Fibroblast of skin of right quadriceps (primary cell): ENCODE measurements at places on chromosomes 6 and 20.
A peak's percentile ranks its signal among the peaks of the same experiment; 100 is the strongest.

DNA sequence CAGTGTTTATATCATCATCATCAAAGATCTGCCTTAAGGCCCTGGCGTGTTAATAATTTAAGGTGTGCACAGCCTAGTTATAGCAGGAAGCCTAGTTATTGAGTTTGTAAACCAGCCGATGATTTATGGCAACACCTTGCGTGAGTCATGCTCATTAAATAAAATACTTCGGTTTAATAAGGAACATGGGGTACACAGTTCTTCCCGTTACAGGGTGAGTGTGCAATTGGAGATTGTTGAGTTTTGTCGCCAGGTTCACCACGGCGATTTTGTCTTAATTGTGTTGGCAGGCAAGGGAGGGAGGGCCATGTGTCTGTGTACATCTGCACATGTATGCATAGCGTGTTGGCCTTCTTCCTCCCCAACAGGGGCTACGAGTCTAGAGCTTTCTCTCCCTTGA, 104.0 kb downstream of the TFAP2A start:
- DNase-seq: no peak

GRCh38 chr6:23533311-23533710, 592.7 kb upstream of the NRSN1 start:
- no peak for DNase-seq

DNA sequence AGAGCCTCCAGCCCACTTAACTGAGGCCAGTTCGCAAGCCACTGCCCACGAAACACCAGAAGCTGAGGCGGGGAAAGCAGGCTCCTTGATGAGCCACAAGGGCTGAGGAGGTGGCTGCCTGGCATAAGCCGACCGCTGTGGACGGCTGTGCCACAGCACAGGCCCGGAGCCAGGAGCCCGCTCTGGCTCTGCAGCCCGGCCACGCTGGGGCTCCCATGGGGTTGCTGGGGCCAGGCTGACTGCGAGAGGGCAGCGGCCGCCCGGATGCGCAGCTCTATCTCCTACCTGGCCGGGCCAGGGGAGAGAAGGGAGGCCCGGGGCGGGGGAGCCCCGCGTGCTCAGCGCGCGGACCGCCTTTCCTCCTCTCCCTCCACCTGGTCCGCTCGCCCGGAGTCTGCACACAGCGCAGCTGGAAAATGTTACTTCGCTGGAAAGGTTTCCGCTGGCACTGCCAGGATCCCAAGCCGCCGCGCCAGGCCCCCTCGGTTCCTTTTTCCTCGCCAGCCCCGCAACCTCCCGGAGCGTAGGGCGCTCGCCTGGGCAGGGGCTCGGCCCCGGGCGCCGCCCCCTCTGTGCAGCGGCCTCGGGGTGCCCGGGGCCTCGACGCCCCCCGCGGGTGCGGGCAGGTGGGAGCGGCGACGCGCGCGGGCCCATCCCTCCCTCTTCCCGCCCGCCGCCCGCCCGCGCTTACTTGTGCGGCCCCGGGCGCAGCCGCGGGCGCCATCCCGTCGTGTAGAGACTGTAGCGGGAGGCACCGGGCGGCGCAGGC, 657 bp downstream of the EMILIN3 start:
- DNase-seq: no peak

DNA sequence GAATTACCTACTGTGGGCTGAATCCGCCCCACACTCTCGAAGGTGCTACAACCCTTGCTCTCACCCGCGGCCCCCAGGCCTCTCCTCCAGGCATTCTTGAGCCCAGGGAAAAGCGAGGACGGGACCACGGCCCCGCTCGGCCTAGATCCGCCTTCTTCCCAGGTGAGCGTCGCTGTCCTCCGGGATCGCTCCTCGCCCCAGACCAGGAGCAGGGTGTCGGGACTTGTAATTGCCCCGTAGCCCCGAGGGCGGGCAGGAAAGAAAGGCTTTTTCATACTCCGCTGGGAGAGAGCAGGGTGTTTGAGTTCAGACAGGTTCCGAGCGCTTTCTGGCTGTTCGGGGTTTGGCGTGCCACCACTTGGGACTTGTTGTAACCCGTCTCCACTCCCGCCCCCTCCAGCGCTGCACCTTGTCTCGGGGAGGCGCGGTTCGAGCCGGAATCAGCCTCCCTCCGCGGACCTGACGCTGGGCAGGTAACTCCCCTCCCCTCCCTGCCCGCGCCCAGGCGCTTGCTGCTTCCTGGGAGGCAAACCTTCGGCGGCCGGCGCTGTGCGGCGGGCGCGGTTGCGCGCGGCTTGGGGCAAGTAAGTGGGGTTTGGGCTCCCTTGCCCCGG, at the start of gene FAM83B:
TSS of gene FAM83B (plus strand) at position 529 of the 614 bp plus-strand sequence. CDS start 23,476 bp downstream, outside the sequence.
- DNase-seq: no peak

DNA sequence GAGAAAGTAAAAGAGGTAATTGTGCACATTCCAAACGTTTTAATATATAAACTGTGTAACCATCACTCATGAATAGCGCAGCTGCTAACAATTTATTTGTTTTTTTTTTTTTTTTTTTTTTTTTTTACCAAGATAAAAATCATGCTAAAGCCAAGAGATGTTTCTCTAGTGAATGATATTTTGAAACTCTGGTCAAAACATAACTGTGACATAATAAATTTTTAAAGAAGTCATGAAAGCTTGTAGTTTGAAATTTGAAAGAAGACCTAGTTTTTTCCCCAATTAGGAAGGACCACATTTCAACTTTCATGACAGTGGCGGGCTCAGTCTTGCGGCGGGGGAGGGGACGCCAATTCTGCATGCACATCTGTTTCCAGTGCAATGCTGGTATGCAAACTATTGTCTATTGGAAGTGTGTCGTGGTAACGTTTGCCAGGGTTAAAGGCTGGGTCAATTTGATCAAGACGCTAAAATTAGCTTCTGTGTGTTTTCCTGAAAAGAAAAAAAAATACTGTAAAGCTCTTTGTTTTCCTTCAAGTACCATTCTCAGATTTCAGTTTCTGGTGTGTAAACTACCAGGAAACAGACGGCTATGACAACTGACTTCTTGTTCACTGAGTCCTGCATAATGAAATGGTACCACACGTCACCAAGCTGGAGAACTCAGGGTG, 211.9 kb downstream of the FOXC1 start:
- peak; percentile 86 for DNase-seq

- DNase-seq: peak; percentile 46
Measured at GRCh38 chr6:72175916-72176315, 289.6 kb downstream of the RIMS1 start.

DNA sequence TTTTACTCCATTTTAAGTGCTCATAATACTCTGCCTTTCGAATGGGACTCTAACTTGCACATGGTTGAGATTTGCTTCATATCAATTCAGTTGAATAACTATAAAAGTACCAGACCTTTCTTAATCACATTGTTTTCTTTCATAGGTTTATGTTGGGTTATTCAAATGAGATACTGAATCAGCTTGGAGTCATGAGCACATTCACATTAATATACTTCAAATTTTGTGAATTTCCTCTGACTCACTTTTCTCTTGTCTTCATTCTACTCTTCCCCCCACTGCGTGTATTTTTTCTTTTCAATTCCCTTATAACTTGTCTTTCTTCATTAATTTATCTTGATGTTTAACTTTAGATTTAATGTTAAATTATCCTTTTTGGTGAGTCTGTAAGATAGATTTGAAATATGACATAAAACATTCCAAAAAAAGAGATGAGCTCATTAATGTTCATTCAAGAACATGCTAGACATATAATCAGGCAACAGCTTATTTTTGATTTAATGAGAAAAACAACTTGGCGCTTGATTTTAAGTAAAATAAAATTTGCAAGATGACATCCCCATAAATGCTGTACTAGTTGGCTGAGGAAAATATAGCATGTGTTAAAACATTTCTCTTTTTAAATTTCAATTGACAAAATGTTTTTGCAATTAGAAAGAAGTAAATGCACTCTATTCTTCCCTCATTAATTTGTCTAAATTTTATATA, 736.0 kb downstream of the CD109 start:
- peak; percentile 37 for DNase-seq

- peak; percentile 41 for DNase-seq
Measured at GRCh38 chr6:89675949-89676748, 37.6 kb upstream of the LYRM2 start.

DNA sequence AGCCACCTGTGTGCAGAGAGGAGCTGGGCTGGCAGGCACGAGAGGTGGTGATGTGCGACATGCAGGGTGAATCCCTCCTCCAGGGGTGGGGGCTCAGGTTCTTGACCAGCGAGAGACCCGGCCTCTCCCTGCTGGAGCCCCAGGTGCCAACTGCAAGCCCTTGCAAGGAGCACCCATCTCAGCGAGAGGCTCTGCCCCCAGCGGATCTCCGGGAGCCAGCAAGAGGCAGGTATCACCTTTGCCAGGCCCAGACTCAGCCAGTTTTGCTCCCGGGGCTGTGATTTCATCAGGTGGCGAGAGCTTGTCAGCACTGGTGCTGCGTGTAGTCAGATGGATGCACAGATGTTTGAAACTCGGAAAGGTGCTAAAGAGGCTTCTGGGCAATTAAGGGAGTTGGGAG, 87.7 kb downstream of the TFAP2C start:
- DNase-seq: no peak

GRCh38 chr6:106163446-106163965, 77.4 kb downstream of the PRDM1 start:
- peak; percentile 70 for DNase-seq

GRCh38 chr6:136290410-136291010, 864 bp upstream of the BCLAF1 start:
- peak; percentile 89 for DNase-seq

DNA sequence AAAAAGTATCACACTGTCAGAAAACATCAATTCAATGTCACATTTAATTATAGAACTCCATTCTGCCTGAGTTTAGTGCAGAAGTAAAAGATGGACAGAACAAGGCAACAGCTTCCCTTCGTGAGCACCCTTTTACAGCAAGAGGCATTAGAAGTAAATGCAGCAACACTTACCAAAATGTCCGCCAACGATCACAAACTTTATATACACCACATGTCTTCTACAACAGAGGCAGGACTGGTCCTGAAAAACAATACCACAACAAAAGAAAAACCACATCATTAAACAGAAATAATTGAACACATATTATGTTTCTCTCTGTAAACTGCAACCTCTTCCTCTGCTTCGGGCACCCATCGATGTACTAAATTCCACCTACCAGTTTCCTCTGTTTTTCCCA, 92.9 kb downstream of the FYN start:
- no peak for DNase-seq

DNA sequence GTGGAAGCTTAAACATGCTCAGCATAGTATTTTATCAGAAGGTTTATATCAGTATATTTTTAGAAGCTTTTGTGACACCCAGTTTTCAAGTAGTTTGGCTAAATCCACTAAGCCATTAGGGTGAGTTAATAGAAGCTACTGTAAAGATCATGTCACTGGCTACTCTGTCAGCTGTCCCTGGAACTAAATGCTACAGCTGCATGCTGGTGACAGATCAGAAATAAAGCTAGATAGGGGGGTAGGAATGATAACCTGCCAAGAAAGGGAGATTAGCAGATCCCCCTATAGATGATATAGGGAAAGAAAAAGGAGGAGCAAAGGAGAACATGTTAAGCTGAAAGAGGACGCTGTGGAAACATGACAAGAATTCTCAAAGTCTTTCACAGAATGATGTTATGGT, 363.2 kb downstream of the QKI start:
- no peak for DNase-seq

DNA sequence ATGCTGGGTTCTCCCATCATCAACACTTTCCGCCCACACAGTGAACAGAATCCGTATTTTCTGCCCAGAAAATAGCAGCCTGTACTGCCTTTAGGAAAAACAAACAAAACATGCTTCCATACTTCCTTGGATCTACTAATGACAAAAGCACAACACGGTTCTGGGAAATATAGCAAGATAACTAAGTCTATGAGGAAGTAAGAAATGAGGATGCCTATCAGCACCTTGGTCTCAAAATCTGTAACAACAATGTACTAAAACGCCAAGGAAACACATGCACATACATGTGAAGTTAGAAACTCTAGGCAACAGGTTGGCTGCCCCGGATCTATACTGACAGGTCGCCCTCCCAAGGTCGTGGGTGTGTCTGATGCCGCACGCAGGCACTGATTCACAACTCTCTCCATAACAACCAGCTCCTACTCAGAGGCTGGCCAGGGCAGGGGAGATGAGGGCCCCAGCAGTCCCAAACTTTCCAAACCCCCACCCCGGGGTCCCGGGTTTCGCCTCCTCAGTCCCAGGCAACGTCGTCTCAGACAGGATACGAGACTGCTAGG, 710 bp downstream of the BTBD9 start:
- DNase-seq: peak; percentile 21

DNA sequence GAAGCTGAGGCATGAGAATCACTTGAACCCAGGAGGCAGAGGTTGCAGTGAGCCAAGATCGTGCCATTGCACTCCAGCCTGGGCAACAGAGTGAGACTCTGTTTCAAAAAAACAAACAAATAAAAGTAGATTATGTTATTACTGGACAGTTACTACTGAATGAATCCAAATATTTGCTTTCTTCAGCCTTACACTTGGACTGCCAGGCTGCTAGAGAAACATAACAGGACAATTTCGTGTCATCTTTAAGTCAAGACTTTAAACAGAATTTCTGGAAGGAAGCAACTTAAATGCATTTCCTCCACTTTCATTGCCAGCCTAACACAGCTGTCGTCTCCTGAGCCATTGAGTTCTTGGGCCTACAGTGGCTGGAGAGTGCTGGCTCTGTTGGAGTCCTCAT, 42.0 kb upstream of the PRIM2 start:
- no peak for DNase-seq

DNA sequence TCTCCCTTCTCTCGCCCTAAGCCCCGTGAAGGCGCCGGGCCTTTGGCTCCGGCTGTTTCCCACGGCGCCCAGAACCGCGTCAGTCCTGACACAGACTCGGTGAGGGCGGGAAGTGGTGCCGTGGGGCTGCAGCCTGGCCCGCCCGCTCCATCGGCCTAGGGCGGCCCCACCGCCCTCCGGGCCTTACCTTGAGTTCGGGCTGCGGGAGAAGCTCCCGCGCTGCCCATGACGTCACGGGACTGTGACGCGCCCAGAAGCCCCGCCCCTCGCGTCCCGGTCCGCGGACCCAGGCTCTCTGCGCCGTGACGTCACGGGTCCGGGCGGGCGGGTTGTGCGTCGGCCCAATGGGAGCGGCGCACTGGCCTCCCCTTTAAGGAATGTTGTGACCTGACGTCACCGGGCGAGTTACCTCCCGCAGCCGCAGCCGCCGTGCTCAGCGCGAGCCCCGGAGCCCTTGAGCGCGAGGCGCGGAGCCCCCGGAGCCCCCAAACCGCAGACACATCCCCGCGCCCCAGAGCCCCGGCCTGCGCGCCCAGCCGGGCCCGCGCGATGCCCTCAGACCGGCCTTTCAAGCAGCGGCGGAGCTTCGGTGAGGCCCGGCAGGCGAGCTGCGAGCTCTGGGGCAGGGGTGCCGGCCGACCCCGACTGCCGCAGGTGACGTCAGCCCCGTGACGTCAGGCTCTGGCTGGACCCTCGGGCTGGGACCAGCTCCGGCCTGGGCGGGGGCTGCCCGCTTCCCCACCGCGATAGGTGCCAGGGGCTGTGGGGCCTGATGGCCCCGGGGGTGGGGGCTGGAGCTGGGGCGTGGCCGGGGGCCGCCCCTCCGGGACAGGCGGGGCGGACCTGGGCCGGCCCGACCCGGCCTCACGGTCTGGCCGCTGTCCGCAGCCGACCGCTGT, at the start of gene MAP1LC3A:
TSS of gene MAP1LC3A (plus strand) at position 399 of the 899 bp plus-strand sequence. CDS start at position 550, 151 bp downstream.
- peak; percentile 97 for DNase-seq

DNA sequence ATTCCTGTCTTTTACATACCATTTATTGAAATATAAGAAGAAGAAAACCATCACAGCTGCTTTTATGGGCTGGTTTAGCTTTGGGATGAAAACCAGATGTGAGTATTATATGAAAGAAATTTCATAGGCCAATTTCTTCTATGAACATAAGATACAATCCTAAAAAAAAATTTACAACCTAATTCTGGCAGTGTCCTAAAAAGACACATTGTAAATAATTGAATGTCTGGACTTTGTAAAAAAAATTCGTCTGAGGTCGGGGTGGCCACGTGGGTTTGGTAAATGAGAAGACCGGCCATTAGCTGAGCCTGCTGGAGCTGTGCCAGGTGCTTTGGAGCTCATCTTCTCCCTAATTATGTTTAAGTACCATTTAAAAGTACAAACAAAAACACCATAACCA, 26.8 kb downstream of the DACT2 start:
- DNase-seq: no peak
